ENCODE measurements at places on chromosomes 12 and 14. TPM values are rescaled to one million over a fixed set of nuclear protein-coding genes. Genes with fewer than 3 reads are reported as not detected.

- DNase-seq = no peak
Measured at GRCh38 chr14:69226178-69226577, 33.8 kb upstream of the GALNT16 start.

GRCh38 chr14:24943024-24943423 lies 106.9 kb downstream of the STXBP6 start:
- DNase-seq = no peak

GRCh38 chr12:18576104-18576626 lies 161.6 kb downstream of the PLCZ1 start:
- peak; percentile 44 for DNase-seq

DNA sequence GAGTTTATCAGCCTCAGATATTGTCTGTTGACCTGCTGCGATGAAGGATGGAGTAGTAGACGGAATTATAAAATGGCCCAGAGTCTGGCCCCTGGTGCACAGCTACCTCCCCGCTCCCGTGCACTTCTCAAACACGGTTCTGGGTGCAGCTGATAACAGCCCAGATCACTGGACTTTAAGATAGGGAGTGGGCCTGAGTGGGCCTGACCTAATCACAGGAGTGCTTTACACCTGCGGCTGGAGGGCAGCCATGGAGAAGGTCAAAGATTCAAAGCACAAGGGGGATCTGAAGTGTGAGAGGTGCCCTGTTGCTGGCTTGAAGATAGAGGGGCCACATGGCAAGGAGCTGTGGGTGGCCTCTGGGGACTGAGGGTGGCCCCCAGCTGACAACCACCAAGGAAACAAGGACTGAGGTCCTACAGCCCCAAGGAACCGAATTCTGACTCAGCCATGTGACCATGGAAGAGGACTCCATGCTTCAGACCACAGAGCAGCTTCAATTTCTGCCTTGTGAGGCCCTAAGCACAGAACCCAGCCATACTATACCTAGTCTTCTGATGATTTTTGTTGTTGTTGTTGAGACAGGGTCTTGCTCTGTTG lies 113.4 kb downstream of the ZNF664 start:
- no peak for DNase-seq

DNA sequence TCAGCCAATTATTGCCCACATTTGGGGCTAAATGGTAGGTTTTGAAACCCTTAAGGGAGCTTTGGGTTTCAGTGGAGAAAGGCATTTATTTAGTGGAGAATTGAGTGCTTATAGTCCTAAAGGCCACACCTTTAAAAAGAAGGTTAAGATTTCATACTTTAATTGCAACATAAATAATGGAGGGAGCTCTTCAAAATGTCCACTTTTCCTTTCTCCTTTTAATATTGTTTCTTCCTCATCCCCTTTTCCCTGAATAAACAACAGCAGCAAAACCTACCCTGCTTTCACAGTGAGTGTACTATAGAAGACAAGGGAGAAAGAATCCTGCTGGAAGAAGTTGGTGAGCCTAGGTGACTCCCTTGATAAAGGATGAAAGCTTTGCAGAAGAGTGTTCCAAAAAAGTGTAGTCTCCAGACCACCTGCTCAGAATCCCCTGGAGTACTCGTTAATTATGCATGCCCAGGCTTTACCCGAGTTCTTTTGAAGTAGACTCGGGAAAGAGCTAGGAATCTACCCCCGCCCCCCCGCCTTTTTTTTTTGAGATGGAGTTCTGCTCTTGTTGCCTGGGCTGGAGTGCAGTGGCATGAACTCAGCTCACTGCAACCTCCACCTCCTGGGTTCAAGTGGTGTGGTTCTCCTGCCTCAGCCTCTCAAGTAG lies 11.5 kb upstream of the EID3 start:
- DNase-seq = no peak

- no peak for DNase-seq
Measured at GRCh38 chr12:45324391-45324790, 108.5 kb downstream of the ANO6 start.

- no peak for DNase-seq
Measured at GRCh38 chr14:25026476-25027137, 23.3 kb downstream of the STXBP6 start.

DNA sequence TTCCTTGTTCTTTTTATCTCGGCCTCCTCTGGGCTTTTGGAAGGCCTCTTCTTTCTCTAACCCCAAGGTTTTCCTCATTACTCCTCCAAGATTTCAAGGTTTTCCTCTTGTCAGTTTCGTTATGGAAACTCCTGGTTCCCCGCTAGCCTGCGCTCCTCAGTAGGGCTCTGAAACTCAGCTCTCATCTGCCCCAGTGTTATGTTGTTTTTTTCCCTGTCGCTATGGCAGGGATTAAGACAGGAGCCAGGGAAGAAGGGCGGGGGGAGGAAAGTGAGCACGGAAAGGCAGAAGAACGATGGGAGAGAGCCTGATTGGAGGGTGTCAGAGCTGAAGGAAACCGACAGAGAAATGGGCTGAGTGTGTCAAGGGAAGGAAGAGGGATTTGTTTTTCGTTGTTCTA lies 26.5 kb upstream of the JDP2 start:
- DNase-seq = no peak

DNA sequence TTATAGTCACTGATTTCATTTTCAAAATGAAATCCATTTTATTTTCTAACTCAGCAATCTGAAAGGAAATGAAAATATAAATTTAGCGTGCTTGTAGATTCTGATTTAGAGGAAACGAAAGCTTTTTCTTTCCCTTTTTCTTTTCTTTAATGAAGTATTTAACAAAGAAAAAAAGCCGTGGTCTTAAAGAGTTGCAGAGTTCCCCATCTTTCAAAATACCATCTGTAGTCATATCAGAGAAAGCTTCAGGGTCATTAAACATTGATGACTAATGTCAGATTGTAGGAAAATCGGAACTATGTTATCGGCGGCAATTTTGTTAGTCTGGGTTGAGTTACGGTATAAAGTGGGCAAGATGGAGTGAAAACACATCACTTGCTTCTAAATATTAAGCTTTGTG lies 32.3 kb downstream of the DRAM1 start:
- DNase-seq = no peak

DNA sequence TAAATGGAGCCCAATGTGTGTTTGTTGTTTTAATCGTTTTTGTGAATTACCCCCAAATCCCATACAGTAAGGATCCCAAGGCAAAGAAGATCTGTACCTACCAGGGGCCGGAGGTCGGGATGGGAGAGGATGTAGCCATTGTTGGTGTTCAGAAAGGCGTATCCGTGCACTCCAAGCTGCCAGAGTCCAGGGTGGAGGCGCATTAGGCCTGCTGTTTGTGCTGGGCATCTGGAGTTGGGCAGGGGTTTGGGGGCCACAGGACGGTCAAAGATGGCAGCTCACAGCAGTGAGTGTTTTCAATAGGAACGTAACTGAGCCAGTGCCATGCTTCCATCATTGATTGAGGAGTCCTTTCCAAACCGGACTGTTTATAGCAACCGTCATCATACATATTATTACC lies 40.2 kb downstream of the CACNA2D4 start:
- DNase-seq = no peak

- no peak for DNase-seq
Measured at GRCh38 chr14:39957290-39957689, 525.1 kb upstream of the FBXO33 start.

GRCh38 chr12:57487055-57487596 lies 742 bp upstream of the MARS1 start:
- no peak for DNase-seq

GRCh38 chr12:48986720-48987291 lies 8.7 kb downstream of the WNT1 start:
- DNase-seq = no peak

GRCh38 chr12:58920102-58920960 lies at the start of gene LRIG3:
Gene LRIG3 (minus strand): TSS chr12:58920504. CDS start chr12:58920235, 269 bp downstream.
- peak; percentile 88 for DNase-seq

Gene PIWIL1
- total RNA-seq = not detected

Gene ABCC9
- total RNA-seq = not detected

Gene IFNG-AS1
- total RNA-seq = not detected

Gene NFATC4
- 0.43 TPM for total RNA-seq
